ENCODE measurements at places on chromosomes 7 and 10. TPM values are rescaled to one million over a fixed set of nuclear protein-coding genes. Genes with fewer than 3 reads are reported as not detected.
A peak's percentile ranks its signal among the peaks of the same experiment; 100 is the strongest.

GRCh38 chr7:2734751-2735571 lies 47.0 kb downstream of the AMZ1 start:
- peaks cover 13% of the 10 kb centered on the region for H3K4me1 ChIP-seq
- H3K4me3 ChIP-seq: no peak overlapping the region
- no peak for DNase-seq
- H3K27me3 ChIP-seq: no peaks in the 10 kb centered on the region
- H3K36me3 ChIP-seq: peaks cover 2% of the 10 kb centered on the region
- H3K27ac ChIP-seq: peak overlapping the region; percentile 19

- no peaks in the 10 kb centered on the region for H3K27me3 ChIP-seq
- no peak for DNase-seq
- H3K27ac ChIP-seq: no peak overlapping the region
- no peaks in the 10 kb centered on the region for H3K36me3 ChIP-seq
- no peaks in the 10 kb centered on the region for H3K4me1 ChIP-seq
These were observed 83.2 kb downstream of the PDE1C start for GRCh38 chr7:31986878-31987518.

- H3K4me3 ChIP-seq: no peak overlapping the region
- no peaks in the 10 kb centered on the region for H3K27me3 ChIP-seq
- no peak overlapping the region for H3K27ac ChIP-seq
- no peak for DNase-seq
- peaks cover 7% of the 10 kb centered on the region for H3K4me1 ChIP-seq
These were observed 132.7 kb upstream of the KCNMA1 start for GRCh38 chr10:77770081-77770867.

DNA sequence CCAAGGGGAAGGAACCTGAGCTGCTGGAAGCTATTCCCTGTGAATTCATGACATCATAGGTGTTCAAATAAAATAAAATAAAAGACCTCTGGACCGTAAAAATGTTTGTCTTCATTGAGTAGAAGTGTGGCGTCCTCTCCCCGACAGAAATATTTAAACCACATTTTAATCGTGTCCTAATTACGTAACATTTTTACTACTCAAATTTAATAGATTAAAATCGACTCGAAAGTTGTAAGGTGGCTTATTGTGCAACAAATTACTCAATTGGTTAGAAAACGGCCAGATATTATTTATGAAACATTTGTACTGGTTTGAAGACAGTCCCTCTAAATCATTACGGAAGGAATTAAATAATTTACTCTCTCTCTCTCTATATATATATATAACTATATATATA lies 15.5 kb upstream of the NCAPG2 start:
- H3K4me3 ChIP-seq: no peak overlapping the region
- H3K27me3 ChIP-seq: peaks cover 5% of the 10 kb centered on the region
- peaks cover 2% of the 10 kb centered on the region for H3K4me1 ChIP-seq
- peaks cover 2% of the 10 kb centered on the region for H3K36me3 ChIP-seq
- DNase-seq: no peak

DNA sequence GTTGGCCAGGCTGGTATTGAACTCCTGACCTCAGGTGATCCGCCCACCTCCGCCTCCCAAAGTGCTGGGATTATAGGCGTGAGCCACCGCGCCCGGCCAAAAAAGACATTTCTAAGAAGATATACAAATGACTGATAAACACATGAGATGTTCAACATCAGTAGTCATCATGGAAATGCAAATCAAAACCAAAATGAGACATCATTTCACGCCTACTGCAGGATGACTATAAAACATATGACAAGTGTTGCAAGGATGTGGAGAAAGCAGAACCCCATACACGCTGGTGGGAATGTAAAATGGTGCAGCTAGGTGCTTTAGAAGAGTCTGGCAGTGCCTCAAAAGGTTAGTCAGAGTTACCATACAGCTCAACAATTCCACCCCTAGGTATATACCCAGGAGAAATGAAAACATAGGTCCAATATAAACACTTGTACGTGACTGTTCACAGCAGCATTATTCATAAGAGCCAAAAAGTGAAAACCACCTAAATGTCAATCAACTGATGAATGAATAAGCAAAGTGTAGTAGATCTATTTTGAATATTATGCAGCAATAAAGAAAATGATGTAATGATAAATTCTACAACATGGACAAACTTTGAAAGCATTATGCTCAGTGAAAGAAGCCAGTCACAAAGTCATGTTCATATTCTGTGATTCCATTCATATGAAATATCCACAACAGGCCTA lies 24.5 kb downstream of the TMEM209 start:
- no peak overlapping the region for H3K4me3 ChIP-seq
- H3K27me3 ChIP-seq: no peaks in the 10 kb centered on the region
- no peak for DNase-seq
- H3K36me3 ChIP-seq: peaks cover 6% of the 10 kb centered on the region
- H3K27ac ChIP-seq: no peak overlapping the region

DNA sequence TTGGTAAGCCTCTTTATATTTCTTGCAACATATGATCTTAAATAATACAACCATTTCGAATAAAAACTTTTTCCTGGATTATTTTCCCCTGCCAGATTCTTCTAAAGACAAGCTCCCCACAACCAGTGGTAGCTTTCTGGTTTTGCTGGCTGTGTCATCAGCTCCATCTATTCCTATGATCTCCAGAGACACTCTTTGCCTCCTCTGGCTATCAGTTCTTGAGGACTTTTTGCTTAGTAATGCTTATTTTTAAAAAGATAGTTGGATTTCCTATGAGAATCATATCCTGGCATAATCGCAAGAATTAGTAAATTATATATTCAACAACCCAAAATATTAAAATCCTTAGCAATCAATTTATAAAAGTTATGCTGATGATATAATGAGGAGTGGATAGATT lies 103.8 kb upstream of the SLC26A5 start:
- peaks cover 33% of the 10 kb centered on the region for H3K27me3 ChIP-seq
- no peak overlapping the region for H3K27ac ChIP-seq
- H3K36me3 ChIP-seq: no peaks in the 10 kb centered on the region
- H3K4me3 ChIP-seq: no peak overlapping the region

- no peak for DNase-seq
- H3K27ac ChIP-seq: no peak overlapping the region
- no peaks in the 10 kb centered on the region for H3K4me1 ChIP-seq
These were observed 657.6 kb downstream of the LRMDA start for GRCh38 chr10:76088980-76089379.

- no peak for DNase-seq
- H3K27ac ChIP-seq: no peak overlapping the region
- H3K27me3 ChIP-seq: no peaks in the 10 kb centered on the region
- no peaks in the 10 kb centered on the region for H3K36me3 ChIP-seq
- no peaks in the 10 kb centered on the region for H3K4me1 ChIP-seq
- H3K4me3 ChIP-seq: no peak overlapping the region
These were observed 240.0 kb upstream of the AUTS2 start for GRCh38 chr7:69358163-69358821.

GRCh38 chr7:25653384-25653783 lies 425.1 kb upstream of the NPVF start:
- peaks cover 33% of the 10 kb centered on the region for H3K27me3 ChIP-seq
- H3K36me3 ChIP-seq: no peaks in the 10 kb centered on the region
- H3K4me1 ChIP-seq: peaks cover 5% of the 10 kb centered on the region
- H3K27ac ChIP-seq: no peak overlapping the region
- no peak overlapping the region for H3K4me3 ChIP-seq

DNA sequence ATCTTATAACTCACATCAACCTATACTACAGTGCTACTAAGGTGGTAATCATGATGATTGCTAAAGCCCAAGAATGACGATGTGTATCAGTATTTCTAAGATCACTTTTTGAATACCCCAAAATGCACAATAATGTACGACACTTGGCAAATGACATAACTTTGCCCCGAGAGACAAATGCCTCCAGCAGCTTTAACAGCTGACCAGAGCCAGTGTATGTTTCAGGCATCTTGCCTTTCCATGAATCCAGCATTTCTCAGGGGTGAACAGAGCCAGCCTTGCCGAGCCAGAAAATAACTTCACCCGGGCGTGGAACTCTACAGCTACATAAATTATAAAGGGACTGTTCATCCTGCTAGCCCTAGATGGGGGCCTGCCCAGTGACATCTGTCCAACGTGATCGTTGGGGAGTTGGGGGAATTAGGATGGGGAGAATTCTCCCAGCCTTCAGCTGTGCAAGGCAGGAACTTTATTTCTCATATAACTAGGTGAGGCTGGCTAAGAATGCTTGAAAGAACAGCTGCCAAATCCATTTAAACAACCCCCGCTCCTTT lies 1.8 kb downstream of the IGFBP3 start:
- DNase-seq: no peak
- peaks cover 57% of the 10 kb centered on the region for H3K27me3 ChIP-seq
- H3K4me3 ChIP-seq: peak overlapping the region; percentile 87
- peaks cover 23% of the 10 kb centered on the region for H3K4me1 ChIP-seq

DNA sequence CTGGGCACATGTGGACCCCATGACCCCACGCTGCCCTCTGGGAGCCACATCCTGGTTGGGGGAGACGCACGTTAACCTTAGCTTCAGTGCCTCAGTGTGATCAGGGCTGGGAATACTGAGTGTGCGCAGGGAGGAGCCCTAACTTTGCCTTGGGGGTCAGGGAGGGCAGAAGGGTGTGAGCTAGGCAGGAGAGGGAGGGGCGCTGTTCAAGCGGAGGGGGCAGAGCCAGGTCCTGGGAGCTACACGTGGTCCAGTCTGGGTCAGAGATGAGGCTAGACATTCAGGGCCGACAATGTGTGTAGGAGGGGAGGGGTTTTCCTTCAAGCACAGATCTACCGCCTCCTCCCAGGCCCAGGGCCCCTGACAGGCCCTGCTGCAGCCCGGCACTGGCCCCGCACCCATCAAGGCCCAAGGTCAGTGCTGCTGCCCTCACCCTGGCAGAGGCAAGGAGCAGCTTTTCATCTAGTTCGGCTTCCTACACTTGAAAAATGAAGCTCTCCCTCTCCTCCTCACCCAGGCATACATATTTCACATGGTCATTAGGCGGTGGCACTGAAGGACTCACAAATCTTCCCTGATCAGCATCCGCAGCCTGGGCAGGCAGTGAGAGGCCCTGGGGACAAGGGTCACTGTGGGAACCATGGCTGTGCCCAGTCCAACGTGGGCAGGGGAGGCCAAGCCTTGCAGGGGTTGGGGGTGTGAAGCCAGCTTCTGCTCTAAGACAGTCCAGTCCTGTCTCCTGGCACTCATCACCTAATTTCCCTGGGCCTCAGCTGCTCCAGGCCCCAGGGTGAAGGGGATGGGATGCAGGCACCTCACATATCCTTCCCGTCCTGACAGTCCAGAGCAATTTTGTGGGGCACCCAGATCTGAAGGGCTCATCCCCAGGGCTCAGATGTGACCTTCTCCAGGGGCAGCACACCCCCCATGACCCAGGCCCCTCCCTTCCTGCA lies 47.3 kb downstream of the C10orf105 start:
- DNase-seq: no peak
- peaks cover 7% of the 10 kb centered on the region for H3K4me1 ChIP-seq
- no peak overlapping the region for H3K4me3 ChIP-seq
- H3K27me3 ChIP-seq: peaks cover under 1% of the 10 kb centered on the region
- H3K27ac ChIP-seq: no peak overlapping the region
- H3K36me3 ChIP-seq: peaks cover 3% of the 10 kb centered on the region

- H3K27me3 ChIP-seq: peaks cover 6% of the 10 kb centered on the region
- no peak overlapping the region for H3K27ac ChIP-seq
- peaks cover 6% of the 10 kb centered on the region for H3K4me1 ChIP-seq
- no peak overlapping the region for H3K4me3 ChIP-seq
- H3K36me3 ChIP-seq: no peaks in the 10 kb centered on the region
- DNase-seq: no peak
These were observed 8.4 kb upstream of the CH25H start for GRCh38 chr10:89215511-89215910.

- no peak for DNase-seq
- H3K27me3 ChIP-seq: peaks cover 51% of the 10 kb centered on the region
- H3K4me1 ChIP-seq: peaks cover 10% of the 10 kb centered on the region
- H3K36me3 ChIP-seq: peaks cover 11% of the 10 kb centered on the region
- H3K27ac ChIP-seq: no peak overlapping the region
These were observed 31.8 kb upstream of the LSM8 start for GRCh38 chr7:118152149-118152548.

DNA sequence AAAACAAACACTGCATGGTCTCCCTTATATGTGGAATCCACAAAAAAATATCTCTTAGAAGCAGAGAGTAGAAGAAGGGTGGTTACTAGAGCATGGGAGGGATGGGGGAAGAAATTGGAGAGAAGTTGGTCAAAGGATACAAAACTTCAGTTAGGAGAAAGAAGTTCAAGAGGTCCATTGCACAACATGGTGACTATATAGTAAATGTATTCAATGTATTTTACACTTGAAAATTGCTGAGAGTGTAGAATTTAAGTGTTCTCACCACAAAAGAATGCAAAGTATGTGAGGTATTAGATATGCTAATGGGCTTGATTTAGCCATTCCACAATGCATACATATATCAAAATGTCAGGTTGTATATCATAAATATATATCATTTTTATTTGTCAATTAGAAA lies 232.0 kb upstream of the CELF2 start:
- no peak for DNase-seq
- no peak overlapping the region for H3K27ac ChIP-seq
- peaks cover 15% of the 10 kb centered on the region for H3K27me3 ChIP-seq

- peak overlapping the region; percentile 98 for H3K27ac ChIP-seq
- no peaks in the 10 kb centered on the region for H3K27me3 ChIP-seq
- DNase-seq: no peak
- H3K4me3 ChIP-seq: peak overlapping the region; percentile 99
These were observed 1.8 kb downstream of the VCL start for GRCh38 chr10:73999703-74000102.

GRCh38 chr10:114167985-114168384 lies 6.0 kb downstream of the CCDC186 start:
- no peak for DNase-seq
- H3K27me3 ChIP-seq: no peaks in the 10 kb centered on the region
- H3K36me3 ChIP-seq: peaks cover 10% of the 10 kb centered on the region
- H3K27ac ChIP-seq: no peak overlapping the region

DNA sequence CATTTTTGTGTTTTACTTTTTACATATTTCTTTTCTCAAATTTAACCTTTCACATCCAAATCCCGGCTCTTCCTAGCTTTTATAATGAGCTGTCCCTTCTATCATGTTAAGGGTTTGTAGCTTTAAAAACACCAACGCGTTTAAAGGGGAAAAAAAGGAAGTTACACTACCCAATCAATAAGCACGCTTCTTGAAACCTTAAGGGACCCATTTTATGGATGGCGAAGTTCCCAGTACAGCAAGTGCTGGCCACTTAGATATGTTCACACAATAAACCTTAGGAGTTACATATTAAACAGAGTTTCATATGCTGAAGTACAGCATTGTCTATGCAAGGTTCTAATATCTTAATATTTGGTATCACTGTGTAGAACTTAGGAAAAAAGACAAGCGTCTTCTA lies 1.8 kb downstream of the GNG11 start:
- no peak overlapping the region for H3K4me3 ChIP-seq
- DNase-seq: no peak
- H3K36me3 ChIP-seq: no peaks in the 10 kb centered on the region
- peaks cover 55% of the 10 kb centered on the region for H3K27me3 ChIP-seq
- H3K4me1 ChIP-seq: no peaks in the 10 kb centered on the region

DNA sequence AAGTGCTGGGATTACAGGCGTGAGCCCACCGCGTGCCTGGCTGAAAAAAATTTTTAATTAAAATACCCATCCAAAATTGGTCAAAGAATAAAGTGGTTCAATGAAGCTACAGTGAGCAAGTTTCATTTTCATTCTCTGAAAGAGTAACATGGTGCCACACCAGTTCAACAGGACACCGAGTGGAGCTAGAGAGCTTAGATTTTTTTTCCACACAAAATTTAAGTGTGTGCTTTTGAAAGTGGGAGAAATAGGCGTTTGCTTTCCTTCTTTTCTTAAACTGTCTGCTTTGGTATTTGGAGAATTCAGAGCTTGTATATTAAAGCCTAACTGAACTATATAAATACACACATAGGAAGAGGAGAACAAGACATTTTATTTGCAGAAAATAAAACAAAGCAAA lies 43.4 kb downstream of the BPGM start:
- no peak for DNase-seq
- H3K4me1 ChIP-seq: peaks cover 4% of the 10 kb centered on the region
- peaks cover 2% of the 10 kb centered on the region for H3K36me3 ChIP-seq
- peaks cover 36% of the 10 kb centered on the region for H3K27me3 ChIP-seq

The GNAT3 gene
- not detected for total RNA-seq

The SKIDA1 gene
- 0.34 TPM for total RNA-seq

The HIP1 gene
- total RNA-seq: 2.6 TPM

The CDHR1 gene
- total RNA-seq: 0.73 TPM

The ZNF273 gene
- 6.7 TPM for total RNA-seq

Data from T-helper 17 cell (primary cell).